ENCODE measurements at places on chromosomes 2 and 18.

GRCh38 chr2:112985090-112985489 lies 7.3 kb downstream of the IL36G start:
- DNase-seq = no peak

- DNase-seq = no peak
These were observed 601.1 kb downstream of the ARHGAP15 start for GRCh38 chr2:143730155-143730952.

GRCh38 chr2:222946700-222947287 lies 86.0 kb downstream of the ACSL3 start:
- DNase-seq = no peak

DNA sequence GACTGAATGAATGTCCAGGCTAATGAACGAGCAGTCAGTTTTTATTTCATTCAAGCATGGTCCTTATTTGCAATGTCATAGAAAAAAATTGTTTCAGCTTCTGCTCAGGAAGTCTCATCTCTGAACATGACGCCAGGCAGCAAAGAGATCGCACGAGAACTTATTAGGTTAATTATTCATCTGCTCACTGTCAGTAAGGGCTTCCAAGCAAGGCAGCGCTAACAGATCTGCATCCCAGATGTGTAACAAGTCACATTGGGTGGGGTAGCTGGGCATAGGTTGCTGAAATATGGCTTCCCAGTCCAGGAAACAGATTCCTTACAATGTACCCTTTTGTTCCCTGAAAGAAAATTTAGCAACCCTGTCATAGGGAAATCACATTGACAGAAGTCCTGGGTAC lies 63.5 kb downstream of the ANKRD44 start:
- DNase-seq = no peak

- no peak for DNase-seq
These were observed 11.1 kb upstream of the VPS4B start for GRCh38 chr18:63433334-63433866.

DNA sequence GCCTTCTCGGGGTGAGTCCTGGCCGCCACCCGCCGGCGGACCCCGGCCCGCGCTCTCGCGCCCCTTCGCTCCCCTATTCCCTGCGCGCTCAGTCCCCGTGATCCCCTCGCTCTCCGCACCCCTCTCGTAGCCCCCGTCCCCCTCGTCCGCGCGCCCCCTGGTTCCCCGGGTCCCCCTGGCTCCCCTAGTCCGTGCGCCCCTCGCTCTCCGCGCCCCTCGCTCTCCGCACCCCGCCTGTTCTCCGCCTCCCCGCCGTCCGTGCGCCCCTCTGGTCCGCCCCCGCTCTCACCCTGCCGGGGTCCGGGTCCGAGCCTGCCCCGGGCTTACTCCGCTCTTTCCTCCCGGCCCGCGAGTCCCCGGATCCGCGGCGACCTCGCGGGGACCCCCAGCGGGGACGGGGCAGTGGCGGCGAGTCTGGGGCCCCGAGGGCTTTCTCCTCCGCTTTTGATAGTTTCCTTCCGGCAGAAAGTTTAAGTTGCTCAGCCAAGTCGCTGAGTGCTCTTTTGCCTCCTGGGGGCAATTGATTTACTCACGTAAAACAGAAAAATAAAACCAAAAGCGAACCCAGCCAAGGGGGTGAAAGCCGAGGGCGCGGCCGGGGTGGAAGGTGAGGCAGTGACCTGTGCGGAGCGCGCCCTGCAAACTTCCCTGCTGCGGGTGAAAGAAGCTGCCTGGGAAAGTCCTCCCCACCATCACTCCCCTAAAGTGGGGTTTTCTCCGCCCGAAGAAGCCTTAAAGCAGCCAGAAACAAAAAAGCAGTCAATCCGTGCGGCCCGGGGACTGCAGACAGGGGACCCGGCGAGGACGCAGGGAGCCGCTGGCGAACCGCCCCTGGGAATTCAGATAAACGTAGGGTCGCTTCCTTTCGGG lies 568 bp downstream of the RAB31 start:
- DNase-seq = no peak

DNA sequence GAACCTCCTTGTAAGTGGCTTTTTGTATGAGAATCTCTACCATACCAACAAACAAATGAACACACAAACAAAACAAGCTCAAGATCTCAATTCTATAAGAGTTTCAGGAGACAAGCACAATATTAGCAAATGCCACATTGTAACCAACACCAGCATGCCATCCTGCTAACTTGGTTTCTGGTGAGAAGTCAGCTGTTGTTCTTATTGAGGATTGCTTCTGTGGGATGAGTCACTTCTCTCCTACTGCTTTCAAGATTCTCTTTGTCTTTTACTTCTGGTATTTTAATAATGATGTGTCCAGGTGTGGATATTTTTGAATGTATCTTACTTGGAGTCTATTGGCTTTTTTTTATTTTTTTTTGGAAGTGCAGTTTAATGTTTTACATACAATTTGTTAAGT lies 131.7 kb downstream of the BCL2L11 start:
- no peak for DNase-seq

DNA sequence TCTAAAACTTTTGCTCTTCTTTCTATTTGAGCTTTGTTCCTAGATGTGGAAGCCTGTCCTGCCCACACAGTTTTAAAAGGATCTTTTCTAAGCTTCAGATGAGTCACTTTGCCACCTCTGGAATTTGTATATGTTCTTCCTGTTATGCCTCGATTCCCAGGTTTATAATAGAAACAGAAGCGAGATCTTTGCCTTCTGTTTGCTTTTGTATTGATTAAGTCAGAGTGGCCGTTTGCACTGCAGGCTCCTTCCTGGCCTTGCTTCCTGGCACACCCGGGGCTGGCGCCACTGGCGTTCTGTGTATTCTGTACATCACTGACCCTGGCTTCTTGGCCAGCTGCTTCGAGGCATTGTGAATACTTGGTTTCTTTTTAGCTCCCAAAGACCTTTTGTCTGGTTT lies 91.8 kb downstream of the MTCL1 start:
- no peak for DNase-seq

DNA sequence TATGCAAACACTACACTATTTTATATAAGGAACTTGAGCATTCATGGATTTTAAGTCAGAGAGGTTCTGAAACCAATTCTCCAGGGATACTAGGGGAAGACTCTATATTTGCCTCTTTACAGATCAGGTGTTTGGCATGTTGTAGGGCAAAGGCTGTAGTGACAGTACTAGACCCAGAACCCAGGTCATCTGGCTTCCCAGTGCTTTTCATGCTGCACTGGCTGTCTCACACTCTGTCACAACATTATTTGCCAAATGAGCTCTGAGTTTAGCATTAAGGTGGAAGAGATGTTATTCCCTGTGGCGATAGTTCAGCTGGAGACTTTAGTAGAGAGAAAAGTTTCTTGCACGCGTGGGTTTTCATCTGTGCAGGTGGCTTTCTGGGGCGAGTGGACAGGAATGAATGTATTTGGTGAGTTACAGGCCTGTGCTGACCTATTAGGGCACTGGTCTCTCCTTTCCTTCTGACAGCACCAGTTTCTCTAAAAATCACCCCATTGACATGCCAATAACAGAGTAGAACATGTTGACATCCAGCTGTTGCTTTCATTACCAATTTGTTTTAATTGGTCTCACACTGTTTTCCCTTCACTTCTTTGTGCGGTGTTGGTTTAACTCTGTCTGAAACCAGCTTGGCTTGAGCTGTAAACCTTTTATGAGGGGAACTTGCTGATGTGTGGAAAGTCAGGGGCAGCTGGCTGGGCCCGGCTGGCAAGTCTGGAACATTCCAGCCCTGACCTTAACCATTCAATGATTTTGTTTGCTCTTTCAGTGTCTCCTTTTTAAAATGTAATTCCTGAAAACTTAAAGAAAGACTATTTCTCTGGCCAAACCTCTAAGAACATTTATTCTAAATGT lies 643.0 kb upstream of the FAM98A start:
- DNase-seq = no peak

GRCh38 chr2:235611349-235611748 lies 117.5 kb downstream of the AGAP1 start:
- no peak for DNase-seq

DNA sequence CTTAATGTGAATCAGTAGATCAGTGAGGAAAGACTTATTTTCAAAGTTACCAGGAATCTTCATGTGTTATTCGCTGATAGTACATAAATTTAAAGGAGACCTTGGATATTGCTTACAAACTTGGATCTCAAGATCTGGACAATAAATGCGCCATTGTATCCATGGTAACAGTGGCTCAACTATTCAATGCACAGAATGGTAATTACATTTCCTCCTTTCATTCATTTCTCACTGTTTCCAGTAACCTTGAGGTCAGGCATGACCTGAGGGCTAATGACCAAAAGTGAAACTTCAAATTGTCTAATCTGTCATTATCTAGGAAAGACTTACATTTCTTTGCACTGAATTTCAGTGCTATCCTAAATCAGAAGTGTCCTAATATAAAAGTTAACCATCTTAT lies 8.1 kb downstream of the LRP2 start:
- DNase-seq = no peak
